ENCODE measurements at places on chromosomes 1 and 21.

GRCh38 chr21:39807738-39808137 lies 59.5 kb upstream of the PCP4 start:
- no peak for DNase-seq

DNA sequence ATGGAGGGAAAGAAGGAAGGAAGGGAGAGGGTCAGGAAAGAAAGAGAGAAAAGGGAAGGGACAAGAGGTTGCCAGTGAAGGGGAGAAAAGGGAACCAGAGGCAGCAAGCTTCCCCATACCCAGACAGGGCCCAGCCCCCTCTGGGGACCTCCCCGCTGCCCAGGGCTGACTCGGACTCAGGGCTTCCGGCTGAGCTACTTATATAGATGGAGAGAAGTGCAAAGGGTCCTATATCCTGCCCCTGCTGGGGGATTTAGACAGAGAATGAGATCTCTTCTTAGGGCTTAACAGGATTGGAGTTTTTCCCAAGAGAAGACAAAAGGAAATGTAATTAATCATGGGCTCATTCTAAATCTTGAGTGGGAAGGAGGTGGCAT lies at the start of gene ETV3L:
Gene ETV3L, minus strand, starts transcription at position 176 of the 377 bp plus-strand sequence. CDS start 285 bp downstream, outside the sequence.
- peak; percentile 81 for DNase-seq

GRCh38 chr1:14896381-14897079 lies 257.0 kb upstream of the TMEM51 start:
- DNase-seq = no peak

DNA sequence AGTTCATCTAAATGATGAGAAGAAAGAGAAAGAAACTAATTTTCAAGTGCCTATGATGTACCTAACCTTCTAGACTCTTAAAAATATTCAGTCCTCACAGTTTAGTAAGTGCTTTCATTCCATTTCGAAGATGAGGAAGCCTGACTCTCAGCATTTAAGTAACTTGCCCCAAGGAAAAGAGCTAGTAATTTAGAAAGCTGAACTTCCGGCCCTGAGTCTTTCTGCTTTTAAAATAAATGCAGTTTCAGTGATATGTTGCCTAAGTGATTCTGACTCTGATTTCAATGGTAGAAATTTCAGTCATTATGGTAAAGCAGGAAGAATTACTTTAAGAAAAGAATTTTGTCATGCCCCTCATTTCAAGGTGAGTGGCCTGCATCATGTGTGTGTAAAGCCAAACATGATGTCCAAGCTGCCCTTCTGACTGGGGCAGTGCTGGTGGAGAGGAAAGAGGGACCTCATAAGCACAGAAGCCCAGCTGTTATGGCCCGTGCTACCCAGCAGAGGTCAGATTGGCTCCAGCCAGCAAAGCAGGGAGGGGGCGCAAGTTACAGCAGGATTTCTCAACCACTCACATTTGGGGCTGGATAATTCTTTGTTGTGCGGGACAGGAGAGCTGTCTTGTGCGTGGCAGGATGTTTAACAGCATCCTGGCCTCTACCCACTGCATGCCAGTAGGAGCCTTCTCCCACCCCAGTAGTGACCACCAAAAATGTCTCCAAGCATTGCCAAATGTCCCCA lies 10.7 kb downstream of the ATP1A4 start:
- DNase-seq = no peak

DNA sequence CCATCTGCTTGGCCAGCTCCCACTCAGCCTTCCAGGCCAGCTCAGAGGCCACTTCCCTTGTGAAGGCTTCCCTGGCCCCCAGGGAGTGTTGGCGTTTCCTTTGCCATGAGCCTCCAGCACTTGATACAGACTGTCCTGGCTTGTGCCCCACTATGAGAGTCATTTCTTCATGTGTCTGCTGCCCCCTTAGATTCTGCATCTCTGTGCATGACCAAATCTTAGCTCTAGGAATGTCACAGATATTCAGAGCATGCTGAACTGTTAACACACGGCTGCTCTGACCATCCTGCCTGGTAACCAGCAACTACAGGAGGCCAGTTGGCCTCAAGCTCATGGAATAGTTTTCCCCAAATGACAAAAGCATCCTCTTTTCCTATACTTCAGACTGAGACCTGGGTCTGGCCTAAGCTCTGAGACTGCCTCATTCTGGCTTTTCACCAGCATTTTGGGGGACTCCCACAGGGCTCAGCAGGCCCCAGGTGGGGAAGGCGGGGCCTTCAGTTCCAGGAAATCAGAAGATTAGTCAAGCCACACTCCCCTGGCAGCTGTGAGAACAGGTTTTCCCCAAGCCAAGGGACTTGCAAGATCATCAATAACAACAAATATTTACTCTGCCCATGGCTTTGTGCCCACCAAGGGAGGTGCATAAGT lies 182.6 kb upstream of the EDN2 start:
- no peak for DNase-seq

DNA sequence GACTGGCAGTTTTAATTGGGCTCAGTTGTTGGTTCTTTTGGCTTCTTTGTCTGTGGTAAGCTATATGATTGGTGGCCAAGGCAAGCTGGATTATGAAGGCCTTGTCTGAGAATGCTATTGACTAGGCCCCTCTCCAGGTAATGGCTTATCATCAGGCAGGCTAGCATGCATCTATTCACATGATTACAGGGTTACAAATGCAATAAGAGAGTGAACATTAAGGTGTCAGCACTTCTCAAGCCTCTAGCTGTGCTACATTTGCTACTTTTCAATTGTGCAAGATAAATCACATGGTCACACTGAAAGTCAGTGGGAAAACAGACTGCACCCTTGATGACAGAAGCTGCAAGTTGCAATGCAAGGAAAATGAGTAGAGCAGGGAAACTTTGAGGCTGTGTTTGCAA lies 550.9 kb upstream of the TMPRSS15 start:
- no peak for DNase-seq

DNA sequence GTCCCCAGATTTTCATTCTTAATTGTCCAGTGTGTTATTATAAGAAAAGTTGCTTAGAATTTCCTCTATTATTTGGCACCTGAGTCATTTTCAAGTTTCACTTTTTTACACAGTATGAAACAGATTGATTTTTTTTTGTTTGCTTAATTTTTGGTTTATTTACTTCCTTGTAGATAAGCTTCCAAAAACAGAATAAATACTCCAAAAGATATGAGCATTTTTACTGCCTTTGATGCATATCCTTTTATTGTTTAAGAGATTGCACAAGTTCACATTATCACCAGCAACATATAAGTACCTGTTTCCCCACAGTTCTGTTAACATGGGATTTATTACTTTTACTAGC lies 36.3 kb upstream of the AHCYL1 start:
- no peak for DNase-seq

DNA sequence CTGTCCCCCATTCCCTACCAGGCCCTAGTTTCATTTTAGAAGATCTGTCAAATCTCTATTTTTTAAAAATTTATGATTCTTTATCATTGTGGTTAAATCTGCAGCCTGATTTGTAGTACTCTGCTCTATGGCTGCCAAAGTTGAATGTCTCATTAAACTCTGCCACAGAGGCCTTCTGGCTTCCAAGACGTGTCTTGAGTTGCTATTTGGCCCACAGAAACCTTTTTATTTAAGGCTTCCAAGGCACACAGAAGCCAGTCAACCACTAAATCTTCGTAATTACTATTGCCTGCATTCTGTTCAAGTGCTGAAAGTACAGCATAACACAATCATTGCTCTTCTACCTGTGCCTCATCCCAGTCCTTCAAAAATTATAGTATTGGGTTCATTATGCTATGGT lies 971.0 kb downstream of the NCAM2 start:
- DNase-seq = no peak

DNA sequence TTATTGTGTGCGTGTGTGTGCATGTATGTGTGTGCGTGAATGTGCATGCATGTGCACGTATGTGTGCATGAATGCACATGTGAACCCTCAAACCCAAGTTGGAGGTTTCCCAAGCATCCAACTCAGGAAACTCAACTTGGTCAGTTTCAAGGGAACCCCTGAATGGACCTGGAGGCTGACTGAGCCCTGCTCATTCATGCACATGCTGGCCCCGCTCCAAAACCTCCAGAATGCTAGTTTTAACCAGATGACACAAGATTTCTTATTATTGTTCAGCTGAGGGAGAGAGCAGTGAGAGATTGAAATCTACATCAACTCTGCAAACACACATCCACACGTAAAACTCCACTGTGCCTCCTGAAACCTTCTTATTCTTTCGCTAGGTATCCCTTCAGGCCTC lies 104.4 kb downstream of the OMA1 start:
- no peak for DNase-seq

DNA sequence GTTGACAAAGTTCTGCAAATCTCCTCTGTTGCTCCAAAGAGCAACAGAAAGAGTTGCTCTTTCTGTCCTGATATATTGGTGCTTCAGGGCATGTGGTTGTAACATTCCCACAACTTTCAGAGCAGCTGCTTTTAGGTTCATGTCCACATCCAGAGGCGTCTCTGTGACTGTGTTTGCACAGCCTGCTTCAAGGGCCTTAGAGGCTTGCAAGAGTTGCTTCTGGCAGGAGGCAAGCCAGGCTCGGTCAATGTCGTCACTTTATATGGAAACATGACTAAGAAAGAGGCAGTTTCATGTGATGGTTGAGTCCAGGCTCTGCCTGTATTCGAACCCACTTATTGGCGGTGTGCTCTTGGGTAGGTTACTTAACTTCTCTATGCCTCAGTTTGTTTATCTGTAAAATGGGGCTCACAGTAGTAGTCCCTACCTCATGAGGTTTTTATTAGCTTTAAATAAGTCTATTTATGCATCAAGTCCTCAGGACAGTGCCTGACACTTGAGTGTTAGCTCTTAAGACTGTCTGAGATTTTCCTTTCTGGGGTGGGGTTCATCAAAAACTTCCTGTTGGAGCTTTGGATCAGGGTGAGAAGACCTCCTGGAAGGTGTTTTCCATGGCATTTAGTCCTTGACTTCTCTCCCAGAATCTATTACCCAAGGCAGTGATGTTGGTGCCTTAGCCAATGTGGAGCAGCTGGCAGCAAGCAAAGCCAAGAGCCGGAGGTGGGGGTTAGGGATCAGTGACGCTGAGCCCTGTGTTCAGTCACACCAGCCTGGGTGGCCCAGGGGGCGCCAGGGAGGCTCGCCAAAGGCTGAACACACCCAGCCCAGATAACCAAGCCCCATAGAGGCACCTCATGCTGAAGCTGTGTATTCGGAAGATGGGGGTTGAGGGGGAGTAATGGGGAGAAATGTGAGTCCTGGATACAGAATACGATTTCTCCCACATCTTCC lies 18.9 kb downstream of the LHX4 start:
- DNase-seq = peak; percentile 78

- DNase-seq = no peak
These were observed 33.6 kb downstream of the CLDN14 start for GRCh38 chr21:36446301-36446700.

- DNase-seq = no peak
These were observed 18.8 kb downstream of the FAM76A start for GRCh38 chr1:27744556-27744955.

DNA sequence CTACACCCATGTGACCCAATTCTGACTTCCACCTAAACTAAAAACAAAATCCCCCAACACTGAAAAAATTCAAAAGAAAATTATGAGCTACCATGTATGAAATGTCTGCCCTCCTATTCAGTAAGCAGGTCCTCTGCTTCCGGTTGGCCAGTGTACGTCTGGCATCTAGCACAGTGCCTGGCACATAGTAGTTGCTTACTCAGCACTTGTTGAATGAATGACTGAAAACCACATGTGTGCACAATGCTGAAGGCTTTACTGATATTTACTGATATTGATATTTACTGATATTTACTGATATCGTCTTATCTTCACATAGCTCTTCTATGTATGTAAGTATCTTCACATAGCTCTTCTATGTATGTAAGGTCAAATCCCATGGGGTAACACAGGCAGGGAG lies 642.2 kb downstream of the SMYD3 start:
- DNase-seq = no peak

GRCh38 chr21:42039911-42040351 lies 29.8 kb upstream of the ZBTB21 start:
- peak; percentile 87 for DNase-seq

GRCh38 chr1:223244366-223245103 lies 101.5 kb upstream of the TLR5 start:
- DNase-seq = no peak

DNA sequence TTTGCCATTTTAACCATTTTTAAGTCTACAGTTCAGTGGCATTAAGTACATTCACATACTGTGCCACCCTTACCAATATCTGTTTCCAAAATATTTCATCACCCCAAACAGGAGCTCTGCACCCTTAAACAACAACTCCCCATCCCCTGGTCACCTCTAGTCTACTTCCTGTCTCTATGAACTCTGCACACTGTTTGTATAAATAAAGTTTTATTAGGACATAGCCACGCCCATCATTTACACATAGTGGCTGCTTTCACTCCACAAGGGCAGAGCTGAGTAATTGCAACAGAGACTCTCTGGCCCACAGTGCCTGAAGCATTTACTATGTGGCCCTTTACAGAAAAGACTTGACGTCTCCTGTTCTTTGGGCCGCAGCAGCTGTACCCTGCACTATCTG lies 30.1 kb downstream of the KCNAB2 start:
- DNase-seq = no peak

DNA sequence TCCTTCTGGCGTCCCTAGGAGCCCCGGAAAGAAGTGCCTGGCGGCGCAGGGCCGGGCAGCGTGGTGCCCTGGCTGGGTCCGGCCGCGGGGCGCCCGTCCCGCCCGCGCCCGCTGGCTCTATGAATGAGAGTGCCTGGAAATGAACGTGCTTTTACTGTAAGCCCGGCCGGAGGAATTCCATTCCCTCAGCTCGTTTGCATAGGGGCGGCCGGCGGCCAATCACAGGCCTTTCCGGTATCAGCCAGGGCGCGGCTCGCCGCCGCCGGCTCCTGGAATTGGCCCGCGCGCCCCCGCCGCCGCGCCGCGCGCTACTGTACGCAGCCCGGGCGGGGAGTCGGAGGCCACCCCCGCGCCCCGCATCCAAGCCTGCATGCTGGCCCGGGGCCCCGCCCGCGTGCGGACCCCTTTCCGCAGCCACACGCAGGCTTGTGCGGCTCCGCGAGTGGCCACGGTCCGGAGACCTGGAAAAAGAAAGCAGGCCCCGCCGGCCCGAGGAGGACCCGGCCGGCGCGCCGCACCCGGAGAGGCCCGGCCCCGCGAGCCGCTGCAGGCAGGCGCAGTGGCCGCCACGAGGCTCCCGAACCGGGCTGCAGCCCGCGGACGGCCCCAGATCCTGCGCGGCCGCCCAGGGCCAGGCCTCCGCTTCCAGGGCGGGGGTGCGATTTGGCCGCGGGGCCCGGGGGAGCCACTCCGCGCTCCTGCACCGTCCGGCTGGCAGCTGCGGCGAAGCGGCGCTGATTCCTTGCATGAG lies 160.4 kb downstream of the RUNX1 start:
- peak; percentile 98 for DNase-seq

- DNase-seq = peak; percentile 82
These were observed 930 bp downstream of the CDC14A start for GRCh38 chr1:100353071-100353801.

GRCh38 chr1:84719543-84720217 lies 29.4 kb upstream of the SSX2IP start:
- no peak for DNase-seq

GRCh38 chr1:180229483-180230415 lies at the start of gene LHX4:
Gene LHX4 (plus strand): TSS chr1:180230264. CDS start chr1:180230530, 266 bp downstream.
- peak; percentile 84 for DNase-seq

DNA sequence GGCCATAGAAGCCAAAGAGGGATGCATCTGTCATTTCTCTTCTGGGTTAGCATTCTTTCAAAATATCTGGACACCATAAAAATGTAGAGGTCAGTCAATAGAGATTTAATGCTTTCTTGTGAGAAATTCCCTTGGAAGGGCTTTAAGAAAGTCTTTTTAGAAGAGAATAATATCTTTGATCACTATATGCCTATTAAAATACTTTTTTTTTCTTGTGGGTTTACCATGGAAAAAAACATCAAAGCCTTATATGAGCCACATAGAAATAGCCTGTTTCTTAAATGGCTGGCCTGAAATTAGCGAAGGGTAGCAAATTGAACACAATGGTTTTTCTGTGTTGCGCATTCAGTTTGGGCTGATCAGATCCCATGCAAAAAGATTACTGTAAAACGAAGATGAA lies 36.8 kb downstream of the BACE2 start:
- DNase-seq = no peak

All from posterior vena cava (tissue), 2 donors.